ENCODE measurements at places on chromosomes 5 and 9.

DNA sequence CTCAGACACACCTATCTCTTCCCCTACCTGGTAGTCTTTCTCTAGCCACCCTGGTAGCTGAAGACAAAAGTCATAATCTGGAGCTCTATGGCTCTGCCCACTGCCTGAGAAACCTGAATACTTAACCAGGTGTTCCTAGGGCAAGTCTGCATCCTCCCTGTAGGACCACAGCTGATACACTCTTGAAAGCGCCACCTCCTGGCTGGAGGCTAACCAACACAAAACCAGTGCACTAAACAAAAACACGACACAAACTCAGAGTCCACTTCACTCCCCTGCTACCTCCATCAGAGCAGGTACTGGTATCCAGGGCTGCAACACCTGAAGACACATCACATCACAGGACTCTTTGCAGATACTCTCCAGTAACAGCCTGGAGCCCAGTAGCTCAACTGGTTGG lies 84.6 kb upstream of the ANXA1 start:
- no peak for DNase-seq

DNA sequence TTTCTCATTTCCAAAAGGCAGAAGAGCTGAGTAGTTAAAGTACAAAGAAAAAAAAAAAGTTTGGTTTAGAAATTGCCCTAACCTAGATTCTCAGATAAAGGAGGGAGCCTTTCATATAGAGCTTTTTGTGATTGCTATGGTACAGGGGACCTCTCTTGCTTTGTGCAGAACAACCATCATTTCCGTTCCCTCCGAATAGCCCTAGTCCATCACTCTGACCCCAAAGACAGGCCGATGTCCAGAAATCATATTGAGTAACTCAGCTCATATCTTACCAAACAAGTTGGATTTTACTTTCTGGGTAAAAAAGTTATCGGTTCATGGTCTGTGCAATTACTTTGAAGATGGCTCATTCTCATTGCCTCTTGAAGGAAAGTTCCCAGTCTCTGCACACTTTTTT lies 36.7 kb upstream of the COL15A1 start:
- DNase-seq: no peak

GRCh38 chr9:101739311-101739710 lies 864 bp upstream of the GRIN3A start:
- no peak for DNase-seq

DNA sequence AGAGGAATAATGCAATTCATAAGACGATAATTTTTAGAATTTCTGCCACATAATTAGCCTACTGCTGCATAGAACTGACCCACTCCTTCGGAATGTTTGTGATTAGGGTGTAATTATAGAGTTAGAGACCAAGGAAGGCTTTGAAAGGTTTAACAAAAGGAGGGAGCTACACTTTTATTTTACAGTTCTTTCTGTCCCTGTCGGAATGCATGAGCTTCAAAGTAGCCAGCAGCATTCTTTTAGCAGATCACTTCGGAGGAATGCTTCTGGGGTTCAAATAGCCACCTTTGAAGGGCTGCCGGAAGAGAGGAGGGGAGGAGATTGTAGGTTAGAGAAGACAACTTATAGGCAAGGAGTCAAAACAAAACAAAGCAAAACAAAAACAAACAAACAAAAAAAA lies 168.1 kb downstream of the GRIA1 start:
- no peak for DNase-seq

DNA sequence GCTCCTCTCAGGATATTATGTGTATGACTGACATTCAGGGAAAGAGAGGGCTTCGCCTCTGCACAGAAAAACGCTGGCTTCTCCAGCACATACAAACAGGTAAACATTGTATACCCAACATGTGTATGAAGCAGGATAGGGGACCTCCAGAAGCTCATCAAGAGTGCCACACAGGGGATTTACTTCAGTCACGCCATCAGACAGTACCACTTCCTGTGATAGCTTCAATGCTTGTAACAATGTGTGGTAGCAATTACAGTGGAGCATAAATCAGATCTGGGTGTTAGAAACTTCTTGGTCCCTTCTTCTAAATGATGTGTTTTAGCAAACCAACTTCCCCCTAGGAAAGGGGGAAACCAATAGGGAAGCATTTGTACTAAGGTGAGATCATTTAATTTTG lies 160.8 kb downstream of the TSSK1B start:
- no peak for DNase-seq

- no peak for DNase-seq
Measured at GRCh38 chr5:50720061-50720710, 53.7 kb downstream of the PARP8 start.

GRCh38 chr5:7763621-7764072 lies 87.3 kb downstream of the CFAP90 start:
- DNase-seq: no peak

DNA sequence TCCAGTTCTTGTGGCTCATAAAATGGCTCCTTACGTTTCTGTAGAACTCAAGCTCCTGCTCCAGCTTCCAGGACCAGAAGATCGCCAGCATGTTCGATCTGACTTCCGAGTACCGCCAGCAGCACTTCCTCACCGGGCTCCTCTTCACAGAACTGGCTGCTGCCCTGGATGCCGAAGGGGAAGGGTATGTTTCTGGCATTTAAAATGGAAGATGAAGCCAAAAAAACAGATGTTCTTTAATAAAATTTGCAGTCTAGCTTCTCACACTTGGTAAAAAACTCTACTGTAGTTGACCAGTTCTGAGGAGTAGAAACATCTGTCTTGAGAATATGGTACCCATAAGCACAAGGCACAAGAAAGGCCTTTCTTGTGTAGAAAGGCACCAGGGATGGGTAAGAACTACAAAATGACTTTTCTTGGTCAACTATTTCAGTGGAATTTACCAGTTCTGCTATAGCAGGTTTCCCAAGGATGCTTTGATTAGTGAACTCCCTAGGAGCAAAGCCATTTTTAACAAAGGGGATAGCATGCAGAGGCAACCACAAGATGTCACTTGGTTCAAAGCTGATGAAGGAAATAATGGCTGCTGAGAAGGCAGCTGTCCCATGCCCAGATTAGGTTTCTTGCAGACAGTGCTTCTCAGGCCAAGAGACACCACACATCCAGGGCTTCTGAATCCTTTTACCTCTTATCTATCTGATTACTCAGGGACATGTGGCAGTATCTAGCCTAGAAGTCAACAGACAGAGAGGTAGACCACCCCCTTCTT lies 192.4 kb downstream of the DOCK8 start:
- DNase-seq: no peak

- DNase-seq: no peak
Measured at GRCh38 chr9:35658968-35659220, 802 bp downstream of the CCDC107 start.

- DNase-seq: no peak
Measured at GRCh38 chr9:135887021-135887507, 20.3 kb downstream of the CAMSAP1 start.

- peak; percentile 30 for DNase-seq
Measured at GRCh38 chr9:136485049-136486045, 2.5 kb upstream of the SEC16A start.

GRCh38 chr5:11494340-11494739 lies 409.9 kb downstream of the CTNND2 start:
- no peak for DNase-seq

DNA sequence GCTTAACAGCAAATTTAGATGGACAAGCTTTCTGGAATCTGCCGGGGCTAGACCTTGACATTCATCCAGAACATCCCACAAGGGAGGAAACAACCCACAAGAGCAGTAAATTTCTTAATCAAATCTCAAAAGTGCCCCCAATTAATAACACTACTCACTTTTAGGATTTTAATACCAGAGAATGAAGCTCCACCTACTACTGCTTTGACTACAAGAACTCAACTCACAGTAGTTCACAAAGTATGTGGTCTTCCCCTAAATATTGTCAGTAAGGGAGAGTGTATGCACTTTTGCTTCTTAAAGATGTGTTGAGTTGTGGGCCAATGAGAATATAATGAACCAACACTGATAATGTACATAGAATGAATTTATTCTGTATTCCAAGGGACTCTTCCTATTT lies 94.7 kb downstream of the EBF1 start:
- DNase-seq: no peak

DNA sequence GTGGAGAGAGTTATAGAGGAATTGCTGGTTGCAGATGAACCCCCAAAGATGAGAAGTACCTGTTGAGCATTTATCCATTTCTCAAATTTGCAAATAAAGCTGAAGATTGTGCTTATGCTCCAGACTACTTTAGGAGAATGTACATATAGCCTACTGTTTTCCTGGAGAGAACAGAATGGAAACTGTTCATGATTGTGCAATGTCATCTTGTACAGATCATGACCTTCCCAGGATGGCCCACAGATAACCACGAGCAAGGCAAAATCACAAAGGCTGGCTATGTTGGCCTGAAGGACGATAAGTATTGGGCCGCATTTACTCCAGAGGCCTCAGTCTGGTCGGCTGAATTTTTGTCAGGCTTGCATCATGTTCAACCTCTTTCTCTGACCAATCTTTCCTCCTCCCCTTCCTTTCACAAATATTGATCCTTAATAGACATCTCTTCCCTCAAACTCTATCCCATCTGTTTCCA lies 28.5 kb upstream of the RICTOR start:
- DNase-seq: no peak

DNA sequence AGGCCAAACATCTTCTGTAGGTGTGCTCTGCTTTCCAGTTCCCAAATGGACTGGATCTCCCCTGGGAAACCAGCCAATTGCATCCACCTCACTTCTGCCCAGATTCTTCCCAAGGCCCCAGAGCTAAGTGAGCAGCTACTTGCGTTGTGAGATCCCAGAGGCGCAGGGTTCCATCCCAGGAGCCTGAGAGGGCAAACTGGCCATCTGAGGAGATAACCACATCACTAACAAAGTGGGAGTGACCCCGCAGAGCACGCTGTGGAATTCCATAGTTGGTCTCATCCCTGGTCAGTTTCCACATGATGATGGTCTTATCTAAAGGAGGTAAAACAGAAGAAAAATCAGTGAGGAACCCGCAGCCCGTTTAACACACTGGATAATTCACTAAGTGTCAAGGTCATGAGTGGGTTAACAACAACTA lies 1.7 kb downstream of the RACK1 start:
- no peak for DNase-seq

DNA sequence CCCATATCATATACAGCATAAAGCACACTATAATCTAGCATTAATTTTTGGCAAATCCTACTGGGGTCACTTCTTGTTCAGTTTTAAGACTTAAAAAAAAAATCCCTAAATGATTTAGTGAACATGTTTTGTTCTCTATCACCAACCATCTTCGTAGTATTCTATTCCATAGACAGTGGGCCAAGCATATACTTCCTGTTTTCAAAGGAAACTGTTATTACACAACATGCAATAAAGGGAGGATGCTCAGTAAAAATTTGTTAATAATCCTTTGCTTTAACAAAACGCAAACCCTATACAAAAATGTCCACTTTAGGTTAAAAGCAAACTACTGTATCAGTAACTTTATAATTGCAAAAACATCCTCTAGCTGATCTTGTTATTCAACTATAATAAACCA lies 13.0 kb downstream of the CCNH start:
- no peak for DNase-seq

GRCh38 chr5:151684690-151685361 lies 1.9 kb downstream of the SPARC start:
- no peak for DNase-seq

DNA sequence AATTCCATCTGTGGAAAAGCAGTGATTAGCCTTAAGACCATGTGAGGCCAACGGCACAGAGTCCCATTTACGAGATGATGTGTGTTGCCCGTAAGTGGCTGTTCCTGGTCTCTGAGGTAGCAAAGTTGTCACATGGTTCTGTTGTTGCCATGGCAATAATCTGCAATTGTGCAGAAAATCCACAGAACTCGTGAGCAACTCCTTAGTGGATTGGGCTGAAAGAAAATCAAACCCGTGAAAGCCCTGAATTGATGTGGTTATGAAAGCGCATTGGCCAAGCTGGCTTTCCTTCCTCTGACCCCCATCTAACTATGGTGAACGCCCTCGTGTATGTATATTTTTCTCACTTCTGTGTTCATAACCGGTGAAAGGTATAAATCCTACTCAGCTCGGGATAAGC lies 614.7 kb downstream of the EBF1 start:
- no peak for DNase-seq

GRCh38 chr5:143229426-143229895 lies 174.0 kb downstream of the NR3C1 start:
- DNase-seq: no peak

GRCh38 chr5:103539376-103540330 lies 22.9 kb downstream of the NUDT12 start:
- no peak for DNase-seq

GRCh38 chr9:91301161-91301560 lies 60.6 kb downstream of the AUH start:
- no peak for DNase-seq

DNA sequence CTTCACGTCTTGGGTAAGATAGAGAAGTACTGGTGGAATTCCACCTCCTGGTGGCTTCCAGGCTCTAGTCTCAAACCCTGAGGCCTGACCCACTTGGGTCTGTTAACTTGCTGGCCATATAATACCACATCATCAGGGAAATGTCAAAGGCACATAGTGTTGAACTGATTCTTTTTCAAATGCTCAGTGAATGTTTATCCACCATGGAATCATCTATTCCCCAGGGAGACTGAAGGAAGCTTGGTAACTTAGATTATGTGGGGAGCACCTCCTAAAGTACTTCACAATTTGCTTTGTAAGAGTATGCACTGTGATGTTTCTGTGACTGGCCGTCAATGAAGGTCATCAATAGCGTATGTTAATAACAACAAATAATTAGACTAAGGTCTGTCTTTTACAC lies 16.1 kb downstream of the MACROH2A1 start:
- no peak for DNase-seq

GRCh38 chr5:115209279-115209678 lies 39.6 kb upstream of the TRIM36 start:
- DNase-seq: no peak

GRCh38 chr9:84939774-84940173 lies 270.2 kb downstream of the NTRK2 start:
- no peak for DNase-seq

DNA sequence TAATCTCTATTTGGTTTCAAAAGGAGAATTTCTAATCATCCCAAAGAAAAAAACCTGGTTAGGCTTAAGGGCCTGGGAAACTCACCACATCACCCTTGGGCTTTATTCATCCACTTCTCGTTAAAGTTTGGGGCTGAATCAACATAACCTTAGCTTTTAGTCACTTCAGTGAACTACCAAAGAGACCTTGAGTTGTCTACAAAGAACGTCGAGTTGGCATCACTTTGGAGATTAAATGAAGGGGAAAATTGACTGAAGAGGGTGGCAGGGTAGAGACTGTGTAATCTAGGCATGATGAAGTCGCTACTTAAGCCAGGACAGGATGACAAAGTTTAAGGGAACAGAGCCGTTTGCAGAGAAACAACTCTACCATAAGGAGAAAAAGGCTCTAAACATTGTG lies 341.4 kb downstream of the RAB3C start:
- no peak for DNase-seq

DNA sequence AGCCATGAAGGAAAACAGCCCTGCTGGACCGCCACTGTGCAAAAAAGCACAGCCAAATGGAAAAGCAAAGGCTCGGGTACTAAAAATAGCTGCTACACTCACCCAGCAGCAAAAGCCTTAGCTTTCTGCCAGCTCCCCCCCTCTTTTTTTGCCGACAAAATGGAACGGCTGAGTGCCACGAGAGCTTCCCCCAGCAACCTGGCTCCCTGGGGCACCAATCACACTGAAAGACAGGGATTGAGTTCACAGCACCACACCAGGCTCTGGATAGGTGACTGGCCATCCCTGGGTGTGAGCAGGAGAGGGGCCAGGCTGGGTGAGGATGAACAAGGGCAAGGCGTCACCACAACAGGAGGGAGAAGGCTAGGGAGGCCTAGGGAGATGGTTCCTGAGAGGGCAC lies 66.7 kb downstream of the SIL1 start:
- DNase-seq: no peak

Measured in NCI-H1930 (cell line).